ENCODE measurements at places on chromosomes 1 and 21.

DNA sequence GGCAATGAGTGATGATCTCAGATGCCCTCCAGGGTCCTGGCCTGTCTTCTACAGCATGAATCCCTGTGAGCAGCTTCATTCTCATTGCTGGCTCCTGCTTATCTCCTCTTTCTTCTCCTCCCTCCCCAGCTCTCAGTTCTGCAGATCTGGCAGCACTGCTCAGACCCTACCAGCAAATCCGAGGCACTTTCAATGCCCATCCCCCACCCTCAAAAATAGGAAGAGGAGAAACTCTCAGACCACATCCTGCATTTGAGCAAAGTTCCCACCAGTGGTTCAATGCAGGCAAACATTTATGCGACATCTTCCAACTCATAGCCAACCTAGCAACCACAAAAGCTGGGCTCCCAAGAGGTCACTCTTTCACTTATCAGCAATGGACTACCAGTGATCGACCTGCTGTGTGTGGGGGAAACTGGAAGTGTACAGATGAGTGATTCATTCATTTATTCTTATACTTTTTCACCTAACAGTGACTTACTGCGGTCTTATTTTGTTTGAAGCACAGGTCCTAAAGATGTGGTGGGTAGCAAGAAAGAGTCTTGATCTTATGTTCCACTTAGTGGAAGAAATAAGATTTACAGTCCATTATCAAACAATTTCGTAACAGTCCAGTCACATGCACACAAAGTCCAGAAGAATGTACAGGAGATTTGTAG is 5.8 kb upstream of the CHI3L2 start:
- no peak for DNase-seq

- DNase-seq = no peak
Measured at GRCh38 chr1:206949208-206949607, 2.9 kb upstream of the PIGR start.

- no peak for DNase-seq
Measured at GRCh38 chr1:49622877-49623276, 400.9 kb downstream of the AGBL4 start.

- no peak for DNase-seq
Measured at GRCh38 chr1:246527402-246528088, 20.5 kb upstream of the SMYD3 start.

GRCh38 chr1:33322109-33322508 is 1.2 kb upstream of the A3GALT2 start:
- no peak for DNase-seq

- DNase-seq = no peak
Measured at GRCh38 chr21:20631633-20632032, 366.6 kb upstream of the NCAM2 start.

DNA sequence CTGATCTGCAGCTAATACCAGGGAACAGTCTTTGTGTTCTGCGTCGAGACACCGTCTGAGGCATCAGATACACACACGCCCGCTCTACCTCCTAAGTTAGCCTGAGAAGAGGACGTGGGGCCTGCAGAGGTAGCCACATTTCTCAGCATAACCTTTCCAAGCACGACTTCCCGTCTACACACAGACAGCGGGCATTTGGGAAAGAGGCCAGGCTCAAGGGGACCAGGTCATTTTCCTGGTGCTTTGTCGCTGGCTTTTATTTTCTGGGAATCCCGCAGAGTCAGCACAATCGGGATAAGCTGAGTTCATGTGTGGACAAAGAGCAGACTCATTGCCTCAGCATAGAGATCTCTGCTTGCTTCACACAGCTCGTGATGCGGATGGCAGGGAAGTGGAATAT is 72.5 kb upstream of the SMYD2 start:
- DNase-seq = no peak

- DNase-seq = no peak
Measured at GRCh38 chr1:119279456-119280381, 88.9 kb upstream of the HAO2 start.

- no peak for DNase-seq
Measured at GRCh38 chr1:153360592-153361479, 3.2 kb downstream of the S100A9 start.

- DNase-seq = no peak
Measured at GRCh38 chr1:160658814-160659193, 12.0 kb upstream of the SLAMF1 start.

DNA sequence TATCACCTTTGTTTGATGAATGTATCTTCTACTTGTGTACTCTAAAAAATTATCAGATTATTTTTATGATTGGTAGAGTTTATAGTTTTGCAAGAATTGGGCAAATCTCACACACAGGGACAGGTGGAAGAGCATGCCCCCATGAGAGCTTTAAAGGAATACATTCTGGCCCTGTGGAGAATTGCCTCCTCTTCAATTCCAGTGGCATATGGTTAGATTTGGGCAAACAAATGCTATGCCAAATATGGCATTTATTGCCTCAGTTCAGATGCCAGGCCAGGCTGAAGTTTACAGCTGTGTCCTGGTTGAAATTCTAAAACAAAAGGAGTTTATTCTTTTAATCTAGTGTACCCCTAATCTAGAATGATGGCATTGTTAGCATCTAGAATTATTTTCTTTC is 162.4 kb upstream of the CACYBP start:
- no peak for DNase-seq

- DNase-seq = no peak
Measured at GRCh38 chr21:44960141-44961092, 20.6 kb downstream of the SLX9 start.

DNA sequence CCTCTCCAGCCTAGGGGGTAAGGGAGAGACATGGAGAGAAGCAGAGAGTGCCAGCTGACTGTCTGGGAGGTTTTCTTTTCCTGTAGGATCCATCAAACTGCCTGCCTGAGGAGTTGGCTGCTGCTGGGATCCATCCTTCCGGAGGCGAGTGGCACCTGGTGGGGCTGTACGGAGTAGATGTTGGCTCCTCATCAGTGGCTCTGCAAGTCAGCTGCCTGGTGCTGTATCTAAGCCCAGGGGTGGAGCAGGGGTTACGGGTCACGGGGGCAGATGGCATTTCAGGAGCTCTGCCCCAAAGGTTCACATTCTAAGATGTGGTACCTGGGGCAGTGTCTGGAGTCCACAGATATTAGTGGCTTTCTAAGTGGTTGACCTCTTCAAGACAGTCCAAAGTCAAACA is 128.0 kb downstream of the ACTL8 start:
- no peak for DNase-seq

- no peak for DNase-seq
Measured at GRCh38 chr1:69929308-69930057, 275.9 kb downstream of the LRRC40 start.

DNA sequence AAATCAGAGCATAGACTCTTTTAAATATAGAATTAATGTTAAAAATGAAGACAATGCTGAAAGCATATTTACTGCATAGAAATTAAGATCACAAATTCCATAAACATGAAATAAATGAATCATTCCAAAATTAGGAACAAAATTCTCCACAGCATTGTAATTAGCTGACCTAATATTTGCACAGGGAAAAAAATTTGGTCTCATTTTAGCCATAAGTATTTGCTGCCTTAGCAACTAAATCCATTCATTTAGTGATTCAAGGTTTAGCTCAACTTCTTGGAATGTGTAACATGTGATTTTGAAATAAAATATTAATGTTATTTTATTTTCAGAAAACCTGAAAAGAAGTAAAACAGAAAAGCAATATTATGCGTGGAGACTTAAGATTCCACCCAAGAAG is 25.5 kb downstream of the ADAMTS5 start:
- DNase-seq = no peak

DNA sequence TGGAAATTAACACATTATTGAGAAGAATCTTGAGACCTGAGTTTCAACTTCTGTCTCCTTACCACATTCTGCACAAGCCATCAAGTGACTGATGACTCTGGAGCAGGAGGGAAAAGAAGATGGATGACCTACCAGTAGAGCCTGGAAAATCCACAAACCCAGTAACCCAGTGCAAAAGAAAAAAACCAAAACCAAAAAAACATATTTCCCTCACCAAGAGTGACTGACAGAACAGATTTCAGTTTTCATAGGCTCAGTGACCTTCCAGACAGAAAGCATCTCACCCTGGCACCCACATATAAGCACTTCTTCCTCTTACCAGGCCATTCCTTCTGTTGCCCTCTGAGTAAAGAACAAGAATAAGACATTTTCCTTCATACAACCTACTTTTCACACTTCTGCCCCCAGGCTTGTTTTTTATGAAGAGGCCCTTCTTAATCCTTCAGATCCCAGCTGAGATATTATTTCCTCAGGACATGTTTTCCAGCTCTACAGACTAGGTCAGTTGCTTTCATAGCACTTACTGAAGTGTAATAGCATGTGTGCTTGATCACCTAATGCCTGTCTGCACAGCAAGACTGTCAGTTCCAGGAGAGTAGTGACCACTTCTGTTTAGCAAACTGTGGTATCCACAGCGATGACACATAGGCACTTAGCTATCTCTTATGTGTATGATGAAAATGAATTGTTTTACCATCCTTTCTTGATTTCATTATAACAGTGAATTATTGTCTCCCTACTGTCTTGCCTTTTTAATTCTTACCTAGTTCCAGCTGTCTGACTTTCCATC is 4.0 kb downstream of the TSACC start:
- no peak for DNase-seq

DNA sequence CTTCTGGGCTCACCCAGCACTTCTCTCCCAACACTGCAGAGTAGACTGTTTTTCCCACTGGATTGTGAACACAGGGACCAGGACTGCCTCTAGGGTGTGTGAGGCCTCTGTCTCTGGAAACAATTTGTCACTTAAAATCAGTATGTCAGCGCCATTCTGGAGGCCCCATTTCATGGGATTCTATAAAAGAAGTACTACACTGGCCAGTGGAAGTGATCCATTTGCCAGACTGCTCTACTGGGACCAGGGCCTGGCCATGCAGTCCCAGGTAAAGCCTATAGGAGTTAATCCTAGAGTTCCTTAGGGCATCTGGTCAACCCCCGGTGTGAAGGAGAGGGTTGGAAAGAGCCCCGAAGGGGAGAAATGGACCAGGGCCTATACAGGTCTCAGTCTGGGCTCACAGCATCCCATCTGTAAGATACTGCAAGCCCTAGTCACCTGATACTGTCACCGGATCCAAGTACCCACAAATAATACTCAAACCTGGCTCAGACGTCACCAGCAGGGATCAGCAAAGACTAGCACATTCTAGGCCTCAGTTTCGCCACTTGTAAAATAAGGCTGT is 245.0 kb downstream of the FOXD2 start:
- DNase-seq = no peak

- no peak for DNase-seq
Measured at GRCh38 chr1:51726544-51727225, 109.8 kb downstream of the OSBPL9 start.

Data from stimulated activated CD4-positive, alpha-beta T cell treated with anti-CD3 and anti-CD28 coated beads, Interleukin-1b, Interleukin-23, amount 100 ng/mL, for 24 hours (primary cell).